ENCODE measurements at places on chromosomes 3 and 15.

DNA sequence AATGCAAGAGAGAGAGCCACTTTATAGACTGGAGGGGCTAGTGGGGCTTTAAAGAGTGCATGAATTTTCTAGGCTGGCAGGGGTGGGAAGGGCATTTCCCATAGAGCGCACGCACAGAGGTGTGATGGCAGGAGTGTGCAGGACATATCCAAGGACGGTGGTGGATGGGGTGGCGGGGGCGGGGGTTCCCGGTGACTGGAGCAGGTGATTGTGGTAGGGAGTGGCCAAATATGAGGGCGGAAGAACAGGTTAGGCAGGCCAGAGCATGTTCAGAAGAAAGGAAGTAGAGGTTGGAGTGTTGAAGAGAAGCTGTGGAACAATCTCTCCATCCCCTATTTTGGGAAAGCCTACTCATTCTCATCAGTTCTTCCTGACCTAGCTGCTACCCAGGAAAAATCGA lies 18.1 kb downstream of the FAM81A start:
- DNase-seq, result peak; percentile 38

DNA sequence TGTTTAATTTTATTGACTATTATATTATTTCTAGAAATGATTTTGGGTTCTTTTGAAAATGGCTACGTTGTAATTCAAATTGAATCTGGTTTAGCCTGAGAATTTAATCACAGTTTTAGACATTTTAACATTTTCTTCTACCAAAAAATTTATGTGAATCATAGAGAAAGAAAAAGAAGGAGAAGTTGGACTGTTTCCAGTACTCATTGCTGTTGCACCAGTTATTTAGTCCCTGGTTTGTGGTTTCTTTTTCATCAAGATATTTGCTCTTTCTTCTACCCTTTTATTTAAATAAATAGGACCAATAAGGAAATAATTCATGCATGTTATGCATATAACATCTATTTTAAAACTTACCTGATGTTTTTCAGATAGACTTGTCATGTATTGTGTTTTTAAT lies 1337.1 kb downstream of the ROBO1 start:
- no peak for DNase-seq

- peak; percentile 73 for DNase-seq
Observed at GRCh38 chr15:68599560-68600071, 20.8 kb downstream of the CORO2B start.

- DNase-seq, result no peak
Observed at GRCh38 chr3:108830991-108831614, 8.5 kb downstream of the TRAT1 start.

GRCh38 chr3:148763986-148764935 lies 63.4 kb upstream of the CPB1 start:
- no peak for DNase-seq

DNA sequence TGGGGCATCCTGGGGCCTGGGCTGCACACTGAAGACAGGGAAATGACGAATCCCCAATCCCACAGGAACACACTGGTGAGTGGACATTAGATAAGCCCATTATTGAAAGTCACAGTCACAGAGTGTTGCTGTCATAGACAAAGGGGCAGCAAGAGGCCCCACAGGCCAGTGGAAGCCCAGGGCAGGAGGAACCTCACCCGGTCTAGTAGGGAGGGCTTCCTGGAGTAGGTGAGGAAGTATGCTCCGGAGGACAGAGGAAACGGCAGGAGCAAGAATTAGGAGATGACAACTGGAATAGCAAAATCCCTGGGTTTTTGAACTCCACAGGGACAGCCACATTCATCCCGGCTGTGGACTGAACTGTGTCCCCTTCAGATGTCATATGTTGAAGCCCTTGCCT lies 101.2 kb downstream of the TPRA1 start:
- no peak for DNase-seq

DNA sequence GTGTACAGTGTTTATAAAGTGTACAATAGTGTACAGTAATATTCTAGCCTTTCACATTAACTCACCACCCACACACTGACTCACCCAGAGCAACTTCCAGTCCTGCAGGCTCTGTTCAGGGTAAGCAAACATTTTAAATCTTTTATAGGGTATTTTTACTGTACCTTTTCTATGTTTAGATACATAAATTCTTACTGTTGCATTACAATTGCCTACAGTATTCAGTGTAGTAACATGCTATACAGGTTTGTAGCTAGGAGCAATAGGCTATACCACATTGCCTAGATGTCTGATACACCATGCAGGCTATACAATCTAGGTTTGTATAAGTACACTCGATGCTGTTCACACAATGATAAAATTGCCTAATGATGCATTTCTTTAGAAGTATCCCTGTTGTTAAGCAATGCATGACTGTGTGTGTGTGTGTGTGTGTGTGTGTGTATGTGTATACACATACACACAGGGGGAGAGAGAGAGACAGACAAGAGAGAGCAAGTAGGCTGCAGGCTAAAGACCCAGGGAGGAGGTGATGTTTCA lies 72.5 kb upstream of the PRR23C start:
- no peak for DNase-seq

DNA sequence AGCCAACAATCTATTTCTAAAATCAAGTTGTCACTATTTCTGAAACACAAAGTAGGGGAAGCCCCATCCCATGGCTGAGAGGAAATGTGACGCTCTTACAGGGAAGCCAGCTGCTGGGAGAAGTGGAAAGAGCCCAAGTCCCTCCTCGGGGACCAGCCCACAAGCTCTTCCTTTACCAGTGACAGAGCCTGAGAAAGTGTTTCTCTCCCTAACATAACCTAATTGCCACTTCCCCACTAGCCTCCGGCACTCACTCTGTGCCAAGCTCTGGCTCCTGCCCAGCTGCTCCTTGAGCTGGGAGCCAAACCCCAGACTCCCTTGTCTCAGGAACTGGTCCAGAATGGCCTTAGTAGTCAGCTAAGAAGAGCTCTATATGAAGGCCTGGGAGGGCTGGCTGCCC lies 42.9 kb downstream of the TNFAIP8L3 start:
- no peak for DNase-seq

- DNase-seq, result peak; percentile 80
Observed at GRCh38 chr3:99817437-99818240, at the start of gene CMSS1. CMSS1 (plus strand) TSS chr3:99817862.

GRCh38 chr15:23441204-23441603 lies 5.8 kb downstream of the GOLGA6L2 start:
- no peak for DNase-seq

DNA sequence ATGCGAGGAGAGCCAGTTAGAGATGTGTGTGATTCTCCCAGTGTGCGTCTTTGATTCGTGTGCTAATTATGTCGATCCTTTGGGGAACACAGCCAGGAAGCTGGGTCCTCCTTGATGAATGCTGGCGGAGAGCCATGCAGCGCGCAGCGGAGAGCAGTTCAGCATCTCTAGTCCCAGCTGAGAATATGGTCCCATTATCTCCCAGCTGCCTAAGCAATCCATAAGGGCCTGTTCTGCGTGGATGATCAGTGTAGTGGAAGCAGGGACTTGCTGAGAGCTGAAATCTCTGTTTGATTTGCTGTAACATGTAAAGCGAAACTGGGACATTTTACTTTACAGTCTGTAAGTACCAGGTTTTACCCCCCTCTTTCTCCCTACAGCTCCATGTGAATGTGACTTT lies 412.7 kb downstream of the CNTN4 start:
- no peak for DNase-seq

DNA sequence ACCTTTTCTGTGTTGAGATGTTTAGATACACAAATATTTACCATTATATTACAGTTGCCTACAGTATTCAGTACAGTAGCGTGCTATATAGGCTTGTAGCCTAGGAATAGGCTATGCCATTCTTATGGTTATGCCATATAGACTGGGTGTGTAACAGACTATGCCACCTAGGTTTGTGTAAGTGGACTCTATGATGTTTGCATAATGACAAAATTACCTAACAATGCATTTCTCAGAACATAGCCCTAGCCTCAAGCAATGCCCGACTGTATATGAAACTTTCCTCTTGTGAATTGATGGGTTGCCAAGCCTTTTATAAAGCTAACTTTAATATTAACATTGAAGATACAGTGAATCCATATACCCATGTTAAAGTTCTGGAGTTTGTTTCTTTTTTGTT lies 10.3 kb upstream of the PHLDB2 start:
- no peak for DNase-seq

DNA sequence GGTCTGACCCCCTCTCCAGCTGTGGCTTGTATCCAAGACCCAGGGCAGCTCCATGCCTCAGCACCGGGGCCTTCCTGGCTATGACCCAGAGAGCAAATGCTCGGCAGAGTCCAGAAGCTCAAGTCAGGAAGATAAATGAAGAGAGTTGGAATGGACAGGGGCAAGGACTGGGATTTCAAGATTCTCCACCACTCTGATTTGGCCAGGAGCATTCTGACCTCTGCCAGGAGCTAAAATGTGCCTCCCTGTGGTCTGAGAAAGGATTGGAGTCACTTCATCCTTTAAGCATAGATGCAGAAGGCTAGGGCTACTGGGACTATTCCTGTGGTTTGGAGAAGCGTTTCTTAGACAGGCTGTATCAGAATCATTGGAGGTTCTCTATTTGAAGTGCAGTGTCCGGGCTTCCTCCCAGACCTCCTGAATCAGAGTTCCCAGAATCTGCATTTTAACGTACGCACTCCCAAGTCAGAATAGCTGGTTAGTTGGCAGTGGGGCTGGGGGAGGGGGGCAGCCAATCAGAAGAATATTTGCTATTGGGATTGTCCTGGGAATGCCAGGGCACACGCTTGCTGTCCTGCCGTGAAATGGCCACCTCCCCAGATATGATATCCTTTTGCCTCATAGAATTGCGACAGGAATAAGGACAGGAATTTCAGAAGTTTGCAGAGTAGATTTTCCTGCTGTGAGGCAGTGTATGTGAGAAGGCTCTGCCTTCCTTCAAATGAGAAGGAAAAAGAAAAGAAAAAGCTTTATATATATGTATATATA lies 57.4 kb downstream of the HRH1 start:
- no peak for DNase-seq

DNA sequence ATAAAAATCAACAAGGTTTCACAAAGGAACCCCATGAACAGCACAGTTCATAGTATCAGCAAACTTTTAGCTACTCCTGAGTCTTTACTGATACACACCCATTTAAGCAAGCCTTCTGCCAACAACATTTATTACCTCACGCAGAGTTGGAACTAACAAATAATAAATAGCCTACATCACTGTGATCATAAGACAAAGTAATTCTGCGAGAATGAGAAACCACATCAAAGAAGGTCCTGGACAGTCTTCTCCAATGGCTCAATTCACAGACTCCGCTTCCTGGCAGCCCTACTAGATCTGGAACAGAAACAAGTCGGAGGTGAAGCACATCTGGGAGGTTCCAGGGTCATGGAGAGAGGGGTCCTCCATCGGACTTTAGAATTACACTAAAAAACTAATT lies 37.0 kb downstream of the LDHAL6B start:
- no peak for DNase-seq

GRCh38 chr3:56918111-56918568 lies 116.4 kb upstream of the ARHGEF3 start:
- DNase-seq, result no peak

- DNase-seq, result no peak
Observed at GRCh38 chr3:124592658-124593441, 137.4 kb upstream of the UMPS start.

- no peak for DNase-seq
Observed at GRCh38 chr15:82129761-82130160, 83.9 kb upstream of the MEX3B start.

DNA sequence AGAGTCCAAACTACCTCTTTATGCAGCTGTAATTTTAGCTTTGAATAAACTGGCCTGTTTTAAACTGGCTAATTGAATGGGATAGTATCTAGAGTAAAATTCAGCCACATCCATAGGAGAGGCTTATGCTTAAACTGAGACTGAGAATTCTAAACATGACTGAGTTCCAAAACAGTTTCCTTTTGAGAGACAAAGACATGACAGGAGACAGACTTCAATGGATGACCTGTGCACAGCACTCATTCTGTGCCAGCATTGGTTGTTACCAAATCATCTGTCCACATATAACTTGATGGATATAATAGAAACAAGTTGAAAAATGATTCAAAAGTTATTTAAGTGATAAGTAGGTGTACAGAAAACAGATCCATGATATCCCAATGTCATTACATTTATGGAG lies 20.9 kb downstream of the IL12A start:
- DNase-seq, result no peak

GRCh38 chr15:94621736-94622135 lies 390.4 kb downstream of the MCTP2 start:
- DNase-seq, result no peak

DNA sequence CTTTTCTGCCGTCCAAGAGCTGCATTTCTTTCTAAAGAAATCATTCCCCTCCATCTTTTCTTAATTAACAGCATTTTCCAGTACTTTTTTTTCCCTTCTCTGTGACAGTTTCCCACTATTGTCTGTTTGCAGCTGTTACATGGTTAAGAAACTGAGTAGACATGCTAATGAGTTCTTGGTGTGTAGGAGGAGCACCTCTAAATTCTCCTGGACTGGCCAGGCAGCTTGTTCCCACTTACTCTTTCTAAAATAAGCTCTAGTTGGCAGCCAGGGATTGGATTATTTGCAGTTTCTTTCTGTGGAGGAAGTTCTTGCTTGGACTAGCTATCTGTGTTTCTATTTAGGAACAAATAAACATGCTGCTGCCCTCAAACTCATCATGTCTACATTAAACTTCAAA lies 235.1 kb upstream of the GAP43 start:
- DNase-seq, result no peak

- no peak for DNase-seq
Observed at GRCh38 chr3:39414421-39414907, 7.9 kb downstream of the RPSA start.

DNA sequence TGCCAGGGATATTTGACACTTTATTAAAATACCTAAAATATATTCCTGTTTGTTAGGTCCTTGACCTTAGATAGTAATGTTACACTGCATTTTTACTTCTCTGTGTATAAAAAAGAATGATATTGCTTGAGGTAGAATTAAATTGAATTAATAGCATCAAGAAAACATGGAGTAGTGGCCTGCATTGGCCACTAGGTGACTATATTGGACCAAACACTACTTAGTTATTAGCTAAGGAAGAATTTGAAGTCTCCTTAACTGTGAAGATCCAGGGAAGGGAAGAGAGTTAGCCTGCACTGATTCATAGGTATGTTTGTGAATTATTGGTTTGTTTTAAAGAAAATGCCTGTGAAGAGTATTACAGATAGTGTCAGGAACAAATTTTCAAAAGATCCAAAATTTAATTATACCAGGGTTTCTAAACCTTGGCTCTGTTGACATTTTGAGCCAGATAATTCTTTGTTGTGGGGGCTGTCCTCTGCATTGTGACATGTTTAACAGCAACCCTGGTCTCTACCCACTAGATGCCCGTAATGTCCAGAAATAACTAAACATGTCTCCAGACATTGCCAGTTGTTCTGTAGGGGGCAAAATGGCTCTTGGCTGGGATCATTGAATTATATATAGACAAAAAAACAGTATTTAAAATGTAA lies 103.6 kb upstream of the THSD4 start:
- DNase-seq, result no peak

GRCh38 chr3:41137686-41138111 lies 61.6 kb upstream of the CTNNB1 start:
- no peak for DNase-seq

DNA sequence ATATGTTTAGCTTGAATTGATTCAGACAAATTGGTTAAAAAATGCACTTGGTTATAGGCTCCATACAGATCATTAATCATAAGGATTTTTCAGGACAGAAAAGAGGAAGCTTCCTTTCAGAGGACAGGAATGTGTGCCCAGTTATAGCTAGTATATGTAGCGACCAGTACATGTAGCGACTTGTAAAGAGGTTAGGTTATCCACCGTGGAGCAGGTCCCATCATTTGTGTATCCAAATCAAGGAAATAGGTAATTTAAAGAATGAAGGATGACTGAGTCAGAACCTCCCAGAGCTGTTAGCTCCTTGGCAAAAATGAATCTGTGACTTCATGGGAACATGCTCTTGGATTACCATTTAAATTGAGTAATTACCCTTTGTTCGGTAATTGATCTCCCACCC lies 15.8 kb upstream of the P2RY12 start:
- DNase-seq, result no peak

All from NCI-H1417 treated with DMSO at 0.1 percent for 48 hours (cell line).